ENCODE measurements at places on chromosomes 2 and 18.

GRCh38 chr2:54586494-54586893 is 130.4 kb downstream of the SPTBN1 start:
- no peak for DNase-seq

DNA sequence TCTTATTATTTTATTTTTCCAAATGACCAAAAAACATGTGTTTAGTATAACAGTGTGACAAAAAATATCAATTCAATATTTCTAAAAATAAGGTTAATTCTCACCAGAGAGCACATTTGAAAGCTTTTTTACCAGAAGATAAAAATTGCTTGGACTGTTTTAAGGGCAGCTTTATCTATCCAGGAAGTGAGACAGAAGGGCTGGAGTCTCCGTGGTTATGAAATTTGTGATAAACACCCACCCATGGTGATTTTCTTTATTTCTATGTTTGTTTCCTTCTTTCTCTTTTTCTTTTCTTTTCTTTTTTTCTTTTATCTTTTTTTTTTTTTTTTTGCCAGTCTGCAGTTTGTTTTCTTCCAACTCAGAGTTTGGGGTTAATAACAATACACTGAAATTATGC is 298.5 kb downstream of the PIEZO2 start:
- no peak for DNase-seq

GRCh38 chr18:50013363-50014138 is 181.4 kb downstream of the MYO5B start:
- DNase-seq = no peak

- DNase-seq = no peak
Observed at GRCh38 chr2:221125691-221126090, 446.4 kb downstream of the EPHA4 start.

DNA sequence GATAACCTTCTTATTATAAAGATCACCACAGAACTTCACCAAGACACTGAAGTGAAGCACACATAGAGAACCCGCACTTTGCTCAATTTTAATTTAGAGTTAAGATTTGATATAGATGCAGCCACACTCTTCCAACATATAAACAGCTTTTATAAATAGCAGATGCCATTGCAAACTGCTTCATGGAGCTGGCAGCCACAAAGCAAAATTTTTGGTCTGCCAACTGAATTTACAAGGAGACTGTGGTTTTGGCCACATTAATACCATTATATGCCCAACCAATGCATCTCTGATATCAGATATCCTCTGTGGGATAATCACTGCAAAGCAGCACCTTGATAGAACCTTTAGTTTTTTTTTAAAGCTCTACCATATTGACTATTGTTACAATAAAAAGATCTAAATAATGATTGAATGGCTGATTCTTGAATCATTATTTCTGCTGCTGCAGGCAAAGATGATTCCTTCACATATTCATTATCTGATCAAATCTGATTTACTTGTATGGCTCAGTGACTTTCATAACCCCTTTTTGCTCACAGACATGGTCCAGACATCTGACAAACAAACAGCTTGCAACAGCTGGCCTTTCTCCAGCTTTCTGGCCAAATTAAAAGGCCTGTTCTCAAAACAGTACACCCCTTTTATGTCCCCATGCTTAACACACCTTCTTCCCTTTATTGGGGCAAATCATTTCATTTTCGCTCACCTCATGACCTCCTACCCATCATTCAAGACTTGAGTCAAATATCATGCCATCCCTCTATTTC is 88.4 kb downstream of the METTL4 start:
- DNase-seq = no peak

- DNase-seq = no peak
Observed at GRCh38 chr2:74131901-74132300, 15.8 kb downstream of the BOLA3 start.

GRCh38 chr2:195482010-195482409 is 175.0 kb upstream of the SLC39A10 start:
- DNase-seq = no peak

DNA sequence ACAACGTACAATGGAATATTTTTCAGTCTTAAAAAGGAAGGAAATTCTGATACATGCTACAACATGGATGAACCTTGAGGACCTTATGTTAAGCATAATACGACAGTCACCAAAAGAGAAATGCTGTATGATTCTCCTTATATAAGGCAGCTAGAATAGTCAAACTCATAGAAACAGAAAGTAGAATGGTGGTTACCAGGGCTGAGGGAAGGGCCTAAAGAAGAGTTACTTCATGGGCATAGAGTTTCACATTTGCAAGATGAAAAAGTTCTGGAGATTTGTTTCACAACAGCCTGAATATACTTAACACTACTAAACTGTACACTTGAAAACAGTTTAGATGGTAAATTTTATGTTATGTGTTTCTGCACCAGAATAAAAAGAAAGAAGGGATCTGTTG is 113.3 kb downstream of the GALNT1 start:
- DNase-seq = no peak

- no peak for DNase-seq
Observed at GRCh38 chr18:55658598-55658997, 70.6 kb upstream of the TCF4 start.

Data from NCI-H187 (cell line).